HCT116 (cell line): ENCODE measurements at places on chromosomes 5 and 9. TPM values are rescaled to one million over a fixed set of nuclear protein-coding genes. Genes with fewer than 3 reads are reported as not detected.

The ELOVL7 gene
- 20.0 TPM for total RNA-seq

The DMRT3 gene
- not detected for total RNA-seq

The STING1 gene
- total RNA-seq: 17.7 TPM

The AIF1L gene
- total RNA-seq: 34.0 TPM

The GAS1 gene
- total RNA-seq: 0.07 TPM

The PCDHB11 gene
- total RNA-seq: 0.07 TPM

The CCL27 gene
- 1.0 TPM for total RNA-seq

The CATSPER3 gene
- 1.7 TPM for total RNA-seq

The BSPRY gene
- total RNA-seq: 22.7 TPM

The FOXD4L6 gene
- total RNA-seq: 0.54 TPM

The OR1Q1 gene
- total RNA-seq: not detected

The TRAF1 gene
- 1.7 TPM for total RNA-seq

The PRRX2 gene
- 25.5 TPM for total RNA-seq

The NR5A1 gene
- 0.64 TPM for total RNA-seq

The RPP25L gene
- total RNA-seq: 51.1 TPM

The ZDHHC11B gene
- total RNA-seq: 3.8 TPM

The SLC22A4 gene
- total RNA-seq: 0.59 TPM

The ITK gene
- 0.37 TPM for total RNA-seq

The SPINK4 gene
- not detected for total RNA-seq

The SPATA6L gene
- 0.57 TPM for total RNA-seq

The FOXI1 gene
- not detected for total RNA-seq

The PCSK5 gene
- total RNA-seq: 6.9 TPM

The NADK2 gene
- total RNA-seq: 21.2 TPM

The ELAVL2 gene
- total RNA-seq: not detected

The CEMIP2 gene
- 14.3 TPM for total RNA-seq

The LCN9 gene
- total RNA-seq: not detected

The ANKRD31 gene
- total RNA-seq: 0.30 TPM

The SH3RF2 gene
- total RNA-seq: 14.3 TPM

The PCDHB3 gene
- total RNA-seq: 0.10 TPM

The TRIP13 gene
- total RNA-seq: 45.0 TPM

The FBXW5 gene
- 88.0 TPM for total RNA-seq

The PCDHGA6 gene
- 0.07 TPM for total RNA-seq

The PCDHA6 gene
- not detected for total RNA-seq

The CDH18 gene
- not detected for total RNA-seq
